Fibroblast of skin of abdomen (primary cell): ENCODE measurements at places on chromosomes 4 and X.

- no peak for DNase-seq
Observed at GRCh38 chrX:68897118-68897945, 68.5 kb downstream of the EFNB1 start.

DNA sequence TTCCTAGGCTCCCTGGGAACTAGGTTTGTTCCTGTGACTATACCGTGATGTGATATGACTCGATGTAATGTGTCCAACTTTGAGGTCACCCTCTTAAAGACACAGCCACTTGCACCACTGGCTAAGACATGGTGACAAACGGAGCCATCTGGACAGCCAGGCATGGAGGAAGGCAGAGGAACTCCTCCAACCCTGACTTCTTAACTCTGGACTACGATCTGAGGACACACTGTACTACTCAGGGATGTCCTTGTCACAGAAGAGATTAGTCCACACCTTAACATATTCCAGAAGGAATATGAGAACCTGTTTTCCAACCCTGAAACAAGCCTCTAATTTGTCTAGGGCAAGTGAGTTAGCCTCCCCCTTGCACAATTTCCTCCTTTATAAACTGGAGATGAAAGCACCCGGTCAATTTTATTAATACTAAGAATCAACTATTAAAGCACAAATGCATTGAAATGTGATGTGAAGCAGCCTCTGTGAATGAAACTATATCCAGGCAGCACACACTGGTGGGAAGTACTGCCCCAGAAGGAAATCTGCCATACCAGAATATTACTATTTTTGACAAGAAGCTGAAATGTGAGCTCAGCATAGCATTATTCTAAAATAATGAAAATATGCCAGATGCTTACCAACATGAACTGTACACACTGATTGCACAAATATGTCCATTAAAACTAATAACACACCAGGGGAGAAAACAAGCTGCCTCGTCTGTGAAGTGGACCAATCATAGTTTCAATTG is 47.3 kb downstream of the TSPAN5 start:
- DNase-seq, result no peak

DNA sequence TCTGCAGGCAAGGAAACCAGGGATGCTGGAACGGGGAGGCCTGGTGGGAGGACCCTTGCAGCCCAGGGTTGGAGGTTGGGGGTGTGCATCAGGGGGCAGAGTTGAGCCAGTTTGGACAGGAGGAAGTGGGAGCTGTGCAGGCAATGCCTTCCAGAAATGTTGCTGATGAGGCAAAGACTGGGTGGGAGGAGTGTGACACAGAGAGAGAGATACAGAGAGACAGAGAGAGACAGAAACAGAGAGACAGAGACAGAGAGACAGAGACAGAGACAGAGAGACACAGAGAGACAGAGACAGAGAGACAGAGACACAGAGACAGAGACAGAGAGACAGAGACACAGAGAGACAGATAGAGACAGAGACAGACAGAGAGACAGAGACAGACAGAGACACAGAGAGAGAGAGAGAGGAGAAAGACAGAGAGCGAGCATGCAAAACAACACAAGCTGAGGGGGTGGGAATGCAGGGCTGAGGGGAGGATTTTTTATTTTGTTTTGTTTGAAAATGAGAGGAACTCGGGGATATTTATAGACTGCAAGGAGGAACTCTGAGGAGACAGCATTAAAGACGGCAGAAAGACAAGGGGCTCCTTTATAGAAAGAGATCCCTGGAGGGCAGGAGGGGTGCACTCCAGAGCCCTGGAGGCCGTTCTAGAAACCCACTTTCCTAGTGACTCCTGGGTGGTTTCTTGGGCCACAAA is 1.9 kb upstream of the HAUS3 start:
- DNase-seq, result peak; percentile 45

DNA sequence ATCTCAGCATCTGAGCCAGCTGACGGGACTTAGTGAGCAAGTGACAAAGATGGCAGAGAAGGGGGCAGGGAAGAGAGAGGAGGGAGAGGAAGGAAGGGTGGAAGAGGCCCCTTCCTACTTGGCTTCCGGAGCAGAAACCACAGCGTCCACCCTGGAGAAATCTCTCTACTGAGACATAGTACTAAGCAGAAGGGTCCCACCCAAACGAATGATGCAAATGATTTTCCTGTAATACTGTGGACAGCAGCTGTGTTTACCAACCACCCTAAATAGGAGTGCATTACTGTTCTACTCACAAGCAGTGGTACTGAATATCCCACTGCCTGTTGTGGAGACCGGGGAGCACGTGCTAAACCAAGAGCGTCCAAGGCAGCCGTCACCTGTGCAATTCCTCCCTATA is 29.4 kb downstream of the DTHD1 start:
- DNase-seq, result no peak

- peak; percentile 1 for DNase-seq
Observed at GRCh38 chr4:72817012-72817411, 248.0 kb upstream of the ADAMTS3 start.
